ENCODE measurements at places on chromosomes 16 and 17. TPM values are rescaled to one million over a fixed set of nuclear protein-coding genes. Genes with fewer than 3 reads are reported as not detected.

- DNase-seq: no peak
These were observed 18.8 kb downstream of the CDK5RAP3 start for GRCh38 chr17:47989700-47990099.

DNA sequence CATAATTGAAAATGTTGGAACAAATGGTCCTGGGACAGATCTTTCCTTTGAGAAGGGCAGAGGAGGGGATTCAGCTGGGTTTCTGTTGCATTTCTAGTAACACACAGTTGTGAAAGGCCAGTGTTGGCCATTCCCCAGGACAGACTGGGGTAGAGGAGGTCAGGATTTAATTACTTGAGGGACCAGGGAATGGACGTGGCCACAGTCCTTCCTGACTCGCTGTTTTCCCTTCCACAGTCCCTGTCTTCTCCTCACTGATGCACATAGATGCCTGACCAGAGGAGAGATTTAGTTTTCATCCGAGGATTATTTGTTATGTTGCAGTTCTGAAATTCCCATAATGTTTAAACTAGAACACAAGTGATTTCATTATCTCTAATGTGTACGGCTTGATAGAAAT, 25.2 kb upstream of the HEATR6 start:
- DNase-seq: no peak

- no peak for DNase-seq
These were observed 24.4 kb upstream of the SMG1 start for GRCh38 chr16:18950469-18951185.

GRCh38 chr17:77606146-77606864, 352.2 kb upstream of the TNRC6C start:
- no peak for DNase-seq

- DNase-seq: no peak
These were observed 5.3 kb upstream of the GPRC5C start for GRCh38 chr17:74426551-74427047.

DNA sequence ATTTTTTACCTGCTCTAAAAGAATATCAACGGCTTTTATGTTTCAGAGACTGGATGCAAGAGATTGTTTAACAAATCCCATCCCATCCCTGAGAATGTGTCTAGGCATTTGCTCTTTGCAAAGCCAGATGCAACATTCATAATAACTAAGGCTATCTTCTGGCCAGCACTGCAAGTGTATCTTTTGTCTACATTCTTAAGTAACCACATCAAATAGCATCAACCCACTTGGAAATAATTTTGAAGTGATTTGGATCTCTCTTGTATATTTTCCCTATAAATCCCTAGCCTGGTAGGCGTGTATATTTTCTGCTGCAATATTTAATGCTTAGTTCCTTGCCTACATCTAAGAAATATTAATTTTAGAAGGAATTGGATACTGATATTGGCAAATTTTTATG, 64.3 kb downstream of the PIGL start:
- DNase-seq: no peak

GRCh38 chr16:16578701-16579100, 199.8 kb downstream of the NPIPA7 start:
- DNase-seq: no peak

Gene ATP2A1
- 6.4 TPM for polyA plus RNA-seq

Gene TUBB3
- 13.7 TPM for polyA plus RNA-seq

Gene SUPT4H1
- polyA plus RNA-seq: 125 TPM

Gene HSPB9
- 0.33 TPM for polyA plus RNA-seq

DNA sequence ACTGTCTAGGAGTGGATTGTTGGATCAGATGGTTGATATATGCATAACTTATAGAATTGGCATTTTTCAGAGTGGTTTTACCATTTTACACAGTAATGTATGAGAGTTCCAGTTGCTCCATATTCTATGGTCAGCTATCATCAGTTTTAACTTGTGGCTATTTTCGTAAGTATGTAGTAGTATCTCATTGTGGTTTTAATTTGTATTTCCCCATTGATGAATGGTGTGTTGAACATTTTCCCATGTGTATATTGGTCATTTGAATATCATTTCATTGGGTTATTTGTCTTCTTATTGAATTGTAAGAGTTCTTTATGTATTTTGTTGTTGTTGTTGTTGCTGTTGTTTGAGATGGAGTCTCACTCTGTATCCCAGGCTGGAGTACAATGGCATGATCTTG, 6.2 kb downstream of the WNT9B start:
- no peak for DNase-seq

Gene TMEM100
- 67.0 TPM for polyA plus RNA-seq

DNA sequence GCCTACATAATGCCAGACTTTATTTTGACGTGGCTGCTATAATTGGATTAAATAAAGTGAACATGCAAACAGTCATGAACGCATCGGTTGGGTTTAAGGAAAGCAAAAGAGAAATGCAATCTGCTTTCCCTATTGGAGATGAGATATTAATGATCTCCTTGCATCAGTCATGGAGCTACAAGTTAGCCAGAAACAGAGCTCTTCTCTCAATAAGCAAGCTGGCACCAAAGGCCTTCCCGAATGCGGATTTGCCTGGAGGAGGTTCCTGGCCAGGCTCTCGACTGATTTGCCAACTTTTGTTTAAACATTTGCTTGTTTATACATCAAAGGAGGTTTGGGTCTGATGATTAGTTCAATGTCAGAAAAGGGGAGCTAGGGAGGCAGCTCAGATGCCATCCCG, 318.4 kb downstream of the XYLT1 start:
- no peak for DNase-seq

DNA sequence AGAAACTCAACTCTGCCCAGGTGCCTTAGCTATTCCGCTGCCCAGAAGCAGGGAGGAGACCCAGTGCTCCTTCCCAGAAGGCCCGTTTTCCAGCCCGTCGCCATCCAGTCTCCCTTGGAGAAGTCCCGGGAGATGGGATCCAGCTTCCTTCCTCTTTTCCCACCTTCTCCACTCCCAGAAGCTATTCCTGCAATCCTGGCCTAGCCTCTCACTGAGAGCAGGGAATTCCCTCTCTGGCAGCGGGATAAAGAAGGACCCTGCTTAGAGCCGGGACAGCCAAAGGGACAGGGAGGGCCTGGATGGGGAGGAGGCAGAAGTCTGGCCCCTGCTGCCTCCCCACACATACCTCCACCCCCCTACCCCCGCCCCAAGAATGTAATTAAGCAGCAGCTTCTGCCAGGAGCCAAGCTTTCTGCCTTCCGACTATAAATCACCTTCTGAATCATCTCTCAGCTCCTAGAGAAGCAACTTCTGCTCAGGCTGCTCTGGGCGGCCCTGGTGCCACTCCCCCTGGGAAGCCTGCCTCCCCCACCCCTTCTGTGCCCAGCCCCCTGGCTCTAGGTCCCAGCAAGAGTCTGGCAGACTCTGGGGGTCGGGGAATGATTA, 6.4 kb downstream of the WNT3 start:
- DNase-seq: no peak

DNA sequence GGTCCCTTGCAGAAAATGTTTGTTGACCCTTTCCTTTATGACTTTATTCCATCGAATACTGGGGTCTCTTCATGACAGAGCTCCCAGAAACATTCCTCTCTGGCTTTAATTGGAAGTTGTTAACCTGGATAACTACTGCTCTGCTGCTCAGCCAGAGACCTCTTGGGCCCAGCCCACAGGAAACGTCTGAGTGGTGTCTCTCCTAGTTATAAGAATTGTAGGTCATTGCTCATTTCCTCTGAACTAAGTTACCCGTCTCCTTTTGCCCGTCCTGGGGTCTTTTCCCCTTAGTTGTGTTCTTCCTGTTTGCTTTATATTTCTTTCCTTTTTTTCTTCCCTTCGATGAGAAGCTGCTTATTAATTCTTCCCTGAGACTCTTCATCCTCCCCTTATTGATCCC, 9.0 kb downstream of the MAP2K6 start:
- no peak for DNase-seq

Gene FAM20A
- 12.2 TPM for polyA plus RNA-seq

GRCh38 chr16:82236415-82236814, 66.4 kb upstream of the MPHOSPH6 start:
- no peak for DNase-seq

Gene HAS3
- polyA plus RNA-seq: 3.8 TPM

- no peak for DNase-seq
These were observed 2.8 kb downstream of the STX1B start for GRCh38 chr16:31007684-31008083.

GRCh38 chr17:76812263-76812662, 55.9 kb upstream of the MGAT5B start:
- no peak for DNase-seq

- no peak for DNase-seq
These were observed 249.6 kb upstream of the TNRC6C start for GRCh38 chr17:77708936-77709335.

DNA sequence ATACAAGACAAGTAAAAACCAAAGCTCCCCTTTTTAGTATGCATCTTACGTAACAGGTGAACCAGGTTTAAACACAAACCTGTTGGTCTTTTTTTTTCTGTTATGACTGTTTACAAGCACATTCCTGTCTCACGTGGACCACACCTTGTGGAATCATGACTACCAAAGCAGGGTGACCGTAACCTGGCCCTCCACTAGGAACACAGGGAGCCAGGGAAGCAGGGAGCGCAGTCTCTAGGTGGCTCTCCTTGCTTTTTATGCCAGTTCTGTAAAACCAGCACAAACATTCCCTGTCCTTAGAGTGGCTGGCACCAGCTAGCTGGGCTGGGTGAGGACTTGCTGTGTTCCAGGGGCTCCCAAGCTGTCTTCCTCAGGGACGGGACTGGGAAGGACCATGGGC, 44.1 kb downstream of the DDX19A start:
- DNase-seq: no peak

DNA sequence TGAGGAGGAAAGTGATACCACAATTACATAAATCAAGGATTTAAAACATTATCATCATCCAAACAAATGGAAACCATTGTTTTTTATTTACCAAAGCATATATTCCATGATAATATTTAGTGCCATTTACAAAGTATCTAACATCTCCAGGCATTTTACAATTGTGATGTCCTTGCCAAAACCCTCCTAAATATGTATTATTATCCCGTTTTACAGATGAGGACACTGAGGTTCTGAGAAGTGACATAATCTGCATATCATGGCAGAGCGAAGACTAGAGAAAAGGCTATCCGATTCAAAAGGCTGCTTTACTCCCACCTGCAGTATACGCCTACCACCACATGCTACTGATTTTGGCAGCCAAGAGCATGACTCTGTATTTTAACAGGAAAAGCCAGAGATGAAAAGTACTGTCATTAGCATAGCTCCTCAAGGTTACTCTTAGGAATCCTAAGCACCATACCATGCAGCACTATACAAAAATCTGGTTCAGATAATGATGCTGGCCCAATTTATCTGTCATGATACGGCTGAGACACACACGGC, 301.4 kb downstream of the CA10 start:
- DNase-seq: no peak

DNA sequence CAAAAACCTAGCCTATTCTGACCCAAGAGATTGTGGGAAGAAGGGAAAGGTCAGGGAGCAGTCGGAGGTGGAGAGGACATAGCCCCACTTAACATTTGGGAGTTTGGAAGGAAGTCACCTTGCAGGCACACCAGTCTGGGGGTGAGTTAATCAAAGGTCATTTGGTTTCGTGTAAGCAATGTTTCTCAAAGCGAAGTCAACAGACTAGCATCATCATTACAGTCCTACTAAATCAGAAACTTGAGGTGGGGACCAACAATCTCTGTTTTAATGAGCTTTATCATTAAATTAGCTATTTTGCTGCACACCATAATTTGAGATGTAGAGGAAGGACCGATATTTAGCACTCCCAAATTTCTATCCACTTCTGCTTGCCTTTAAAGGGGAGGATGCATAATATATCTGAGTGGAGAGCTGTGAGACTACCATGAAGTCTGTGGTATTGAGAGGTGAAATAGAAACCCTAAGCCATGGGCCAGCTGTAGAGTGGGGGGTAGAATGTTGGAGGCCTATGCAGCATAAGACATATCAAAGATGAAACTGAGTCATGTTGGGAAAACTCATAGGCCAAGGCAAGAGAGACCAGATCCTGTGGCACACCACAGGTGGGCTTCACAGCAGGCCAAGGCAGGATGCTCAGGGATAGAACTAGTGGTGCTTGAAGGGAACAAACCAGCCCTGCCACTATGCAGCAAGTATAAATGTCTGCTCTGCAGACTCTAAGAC, 141.7 kb upstream of the ANKFN1 start:
- DNase-seq: no peak

GRCh38 chr17:79597040-79597439, 13.8 kb downstream of the RBFOX3 start:
- no peak for DNase-seq

Gene NME3
- polyA plus RNA-seq: 23.1 TPM

Gene RUNDC3A
- 1.5 TPM for polyA plus RNA-seq

Gene GPR139
- polyA plus RNA-seq: not detected

DNA sequence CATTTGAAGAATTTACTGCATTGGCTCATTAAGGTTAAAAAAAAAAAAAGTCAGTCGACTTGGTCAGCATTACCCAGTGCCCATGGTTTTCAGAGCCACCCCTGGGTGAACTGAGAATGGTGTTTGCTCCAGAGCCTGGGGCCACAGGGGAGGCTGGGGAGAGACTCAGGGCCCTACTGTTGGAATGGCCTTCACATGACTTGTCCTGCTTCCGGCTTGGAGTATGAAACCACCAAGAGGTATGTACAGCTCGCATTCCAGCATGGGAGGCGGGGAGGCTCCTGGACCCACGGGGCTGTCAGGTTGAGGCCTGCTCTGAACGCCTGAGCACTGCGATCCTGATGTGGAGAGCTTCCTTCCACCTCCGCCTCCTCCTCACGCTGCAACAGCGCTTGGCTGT, 36.8 kb downstream of the MSI2 start:
- no peak for DNase-seq

Gene SDK2
- 9.2 TPM for polyA plus RNA-seq

Gene CACNG5
- 3.7 TPM for polyA plus RNA-seq

Gene ITGAD
- polyA plus RNA-seq: 0.43 TPM
